Smooth muscle cell of trachea (primary cell): ENCODE measurements at places on chromosomes 12 and 14. TPM values are rescaled to one million over a fixed set of nuclear protein-coding genes. Genes with fewer than 3 reads are reported as not detected.

The RD3L gene
- not detected in 2 replicates for total RNA-seq

The MYL2 gene
- total RNA-seq, result not detected in 2 replicates

The KLHDC1 gene
- total RNA-seq, result 4.8 TPM in 2 replicates

The HOXC12 gene
- not detected in 2 replicates for total RNA-seq

The LYZ gene
- total RNA-seq, result not detected in 2 replicates

The IL26 gene
- total RNA-seq, result not detected in 2 replicates

The CPNE6 gene
- not detected in 2 replicates for total RNA-seq

The KRT76 gene
- not detected in 2 replicates for total RNA-seq

The KRT3 gene
- total RNA-seq, result not detected in 2 replicates

The ZDHHC22 gene
- total RNA-seq, result not detected in 2 replicates

The IFNG-AS1 gene
- not detected in 2 replicates for total RNA-seq

The FGD4 gene
- 13.1 and 19.2 TPM in 2 replicates for total RNA-seq
